Activated CD4-positive, alpha-beta T cell treated with anti-CD3 and anti-CD28 coated beads for 24 hours (primary cell): ENCODE measurements at places on chromosomes 4 and X.

DNA sequence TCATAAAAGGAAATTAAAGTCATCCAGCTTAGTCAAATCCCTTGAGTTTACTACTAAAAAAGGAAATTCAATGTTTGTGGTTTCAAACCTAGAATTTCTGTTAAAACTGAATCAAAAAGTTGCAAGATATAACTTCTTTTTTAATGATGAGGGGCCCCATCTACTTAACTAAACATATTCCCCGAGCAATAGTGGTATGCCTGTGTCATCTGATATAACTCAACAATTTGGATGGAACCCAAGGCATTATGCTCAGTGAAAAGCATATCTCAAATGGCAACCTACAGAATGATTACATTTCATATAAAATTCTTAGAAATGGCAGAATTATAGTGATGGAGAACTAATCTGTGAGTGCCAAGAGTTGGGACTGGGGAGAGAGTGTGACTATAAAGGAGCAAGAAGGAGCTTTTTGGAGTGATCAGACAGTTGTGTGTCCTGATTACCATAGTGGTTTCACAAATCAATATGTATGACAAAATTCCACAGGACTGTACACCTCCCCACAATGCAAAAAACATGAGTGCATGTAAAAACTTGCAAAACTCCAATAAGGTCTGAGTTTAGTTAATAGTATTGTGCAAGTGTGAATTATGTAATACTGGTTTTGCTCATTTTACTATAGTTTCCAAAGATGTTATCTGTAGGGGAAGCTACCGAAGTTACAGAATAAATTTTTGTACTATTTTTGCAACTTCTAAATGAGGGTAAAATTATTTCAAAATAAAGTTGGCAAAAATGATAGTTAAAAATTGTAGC, 323.2 kb downstream of the ARHGAP24 start:
- DNase-seq, result no peak

GRCh38 chr4:164846566-164846965, 30.4 kb upstream of the APELA start:
- DNase-seq, result no peak

DNA sequence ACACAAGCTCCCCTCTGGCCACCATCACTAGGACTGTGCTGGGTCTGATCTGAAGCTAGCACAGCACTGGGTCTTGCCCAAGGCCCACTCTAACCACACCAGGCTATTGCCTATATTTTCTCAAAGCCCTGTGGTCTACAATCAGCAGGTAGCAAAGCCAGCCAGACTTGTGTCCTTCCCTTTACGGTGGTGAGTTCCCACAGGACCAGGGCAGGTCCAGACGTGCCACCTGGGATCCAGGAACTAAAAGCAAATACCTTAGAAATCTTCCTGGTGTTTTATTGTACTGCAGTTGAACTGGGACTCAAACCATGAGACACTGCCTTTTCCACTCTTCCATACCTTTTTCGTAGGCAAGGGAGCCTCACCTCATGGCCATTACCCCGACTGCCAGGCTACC, 9.0 kb upstream of the MAGEC2 start:
- DNase-seq, result no peak

- DNase-seq, result no peak
Measured at GRCh38 chr4:41448934-41449333, 89.0 kb upstream of the LIMCH1 start.

DNA sequence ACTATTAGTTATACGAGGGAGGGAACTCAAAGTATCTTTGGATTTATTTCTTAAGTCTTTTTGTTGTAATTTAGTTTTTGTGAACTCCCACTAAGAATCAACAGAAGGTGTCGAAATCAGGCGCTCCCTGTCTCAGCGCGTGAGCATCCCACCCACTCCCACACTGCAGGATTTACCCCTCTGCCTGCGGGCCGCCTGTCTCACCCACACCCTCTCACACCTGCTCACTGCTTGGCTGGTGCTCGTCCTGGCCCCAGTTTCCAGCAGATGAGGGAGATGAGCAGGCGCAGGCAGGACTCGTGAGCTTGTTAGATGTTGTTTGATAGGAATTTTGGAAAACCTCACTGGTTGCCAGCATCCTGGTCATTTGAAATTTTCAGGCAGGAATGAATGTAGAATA, 20.8 kb upstream of the HGFAC start:
- DNase-seq, result no peak

DNA sequence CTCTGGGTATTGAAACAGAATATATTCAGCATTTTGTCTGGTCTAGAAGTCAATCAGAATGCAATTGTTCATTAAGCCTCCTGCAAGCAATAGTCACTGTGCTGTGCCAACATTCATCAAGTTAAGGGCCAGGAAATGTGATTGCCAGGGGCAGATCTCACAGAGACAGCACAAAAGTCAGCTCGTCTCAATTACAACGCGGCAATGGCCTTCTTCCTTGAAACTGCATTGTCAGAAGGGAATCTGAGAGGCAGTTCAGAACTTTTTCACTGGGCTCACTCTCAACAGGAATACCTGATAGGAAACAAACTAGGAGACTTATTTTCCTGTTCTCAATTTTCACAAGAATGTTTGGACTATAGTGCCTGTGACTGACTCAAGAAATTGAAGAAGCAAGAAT, 131.1 kb upstream of the NR3C2 start:
- DNase-seq, result no peak

- no peak for DNase-seq
Measured at GRCh38 chr4:608236-608635, 17.1 kb upstream of the PDE6B start.

- DNase-seq, result no peak
Measured at GRCh38 chrX:109952050-109952449, 50.9 kb upstream of the TMEM164 start.

DNA sequence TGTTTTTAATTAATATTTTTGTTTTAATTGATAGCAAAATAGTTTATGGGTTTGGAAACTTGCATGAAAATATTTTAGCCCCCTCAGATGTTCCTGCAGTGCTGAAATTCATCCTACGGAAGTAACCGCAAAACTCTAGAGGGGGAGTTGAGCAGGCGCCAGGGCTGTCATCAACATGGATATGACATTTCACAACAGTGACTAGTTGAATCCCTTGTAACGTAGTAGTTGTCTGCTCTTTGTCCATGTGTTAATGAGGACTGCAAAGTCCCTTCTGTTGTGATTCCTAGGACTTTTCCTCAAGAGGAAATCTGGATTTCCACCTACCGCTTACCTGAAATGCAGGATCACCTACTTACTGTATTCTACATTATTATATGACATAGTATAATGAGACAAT, 40.4 kb downstream of the MAP7D3 start:
- no peak for DNase-seq

GRCh38 chr4:41212616-41213203, 1.6 kb downstream of the APBB2 start:
- DNase-seq, result no peak

- DNase-seq, result no peak
Measured at GRCh38 chr4:140704392-140704960, 51.7 kb downstream of the TBC1D9 start.

DNA sequence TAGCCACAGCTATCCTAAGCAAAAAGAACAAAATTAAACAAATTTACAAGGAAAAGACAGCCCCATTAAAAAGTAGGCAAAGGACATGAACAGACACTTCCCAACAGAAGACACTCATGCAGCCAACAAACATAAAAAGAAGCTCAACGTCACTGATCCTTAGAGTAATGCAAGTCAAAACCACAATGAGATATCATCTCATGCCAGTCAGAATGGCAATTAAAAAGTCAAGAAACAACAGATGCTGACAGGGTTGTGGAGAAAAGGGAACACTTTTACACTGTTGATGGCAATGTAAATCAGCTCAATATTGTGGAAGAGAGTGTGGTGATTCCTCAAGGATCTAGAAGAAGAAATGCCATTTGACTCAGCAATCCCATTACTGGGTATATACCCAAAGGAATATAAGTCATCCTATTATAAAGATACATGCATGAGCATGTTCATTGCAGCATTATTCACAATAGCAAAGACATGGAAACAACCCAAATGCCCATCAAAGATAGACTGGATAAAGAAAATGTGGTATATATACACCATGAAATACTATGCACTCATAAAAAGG, 163.0 kb upstream of the TET2 start:
- no peak for DNase-seq

- DNase-seq, result no peak
Measured at GRCh38 chr4:16758255-16758654, 140.2 kb downstream of the LDB2 start.

GRCh38 chr4:61511716-61512488, 311.8 kb downstream of the ADGRL3 start:
- no peak for DNase-seq

GRCh38 chrX:20352504-20352903, 85.8 kb upstream of the RPS6KA3 start:
- no peak for DNase-seq

GRCh38 chr4:164765833-164766232, 11.9 kb downstream of the SMIM31 start:
- DNase-seq, result no peak

DNA sequence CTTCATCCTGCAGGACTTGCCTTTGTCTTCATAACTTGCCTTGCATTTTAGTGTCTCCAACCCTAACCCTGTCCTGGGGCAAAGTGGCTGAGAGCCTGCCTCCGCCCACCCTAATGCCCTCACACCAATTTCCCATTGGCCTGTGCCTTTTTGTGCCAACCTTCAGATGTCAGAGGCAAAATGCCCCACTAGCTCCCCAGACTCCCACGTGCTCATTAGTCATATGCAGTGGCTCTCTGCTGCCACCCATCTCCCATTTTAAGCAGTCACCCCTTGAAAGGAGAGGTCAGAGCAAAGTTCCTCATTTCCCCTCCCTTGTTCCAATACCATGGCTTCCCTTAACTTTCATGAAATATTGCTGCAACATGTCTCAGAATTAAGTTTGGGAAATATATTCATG, 74.8 kb upstream of the PASD1 start:
- DNase-seq, result no peak

DNA sequence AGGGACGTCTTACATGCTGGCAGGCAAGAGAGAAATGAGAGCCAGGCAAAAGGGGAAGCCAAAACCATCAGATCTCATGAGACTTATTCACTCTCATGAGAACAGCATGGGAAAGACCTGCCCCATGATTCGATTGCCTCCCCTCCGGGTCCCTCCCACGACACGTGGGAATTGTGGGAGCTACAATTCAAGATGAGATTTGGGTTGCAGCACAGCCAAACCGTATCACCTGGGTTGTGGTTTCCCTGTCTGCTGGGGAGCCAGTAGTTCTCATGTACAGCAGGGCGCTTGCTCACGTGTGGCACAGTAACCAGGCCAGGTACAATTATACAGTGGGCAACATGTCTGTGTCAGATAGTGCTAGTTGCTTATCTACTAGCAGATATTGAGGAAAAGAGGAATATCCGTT, 11.1 kb upstream of the RS1 start:
- DNase-seq, result no peak

DNA sequence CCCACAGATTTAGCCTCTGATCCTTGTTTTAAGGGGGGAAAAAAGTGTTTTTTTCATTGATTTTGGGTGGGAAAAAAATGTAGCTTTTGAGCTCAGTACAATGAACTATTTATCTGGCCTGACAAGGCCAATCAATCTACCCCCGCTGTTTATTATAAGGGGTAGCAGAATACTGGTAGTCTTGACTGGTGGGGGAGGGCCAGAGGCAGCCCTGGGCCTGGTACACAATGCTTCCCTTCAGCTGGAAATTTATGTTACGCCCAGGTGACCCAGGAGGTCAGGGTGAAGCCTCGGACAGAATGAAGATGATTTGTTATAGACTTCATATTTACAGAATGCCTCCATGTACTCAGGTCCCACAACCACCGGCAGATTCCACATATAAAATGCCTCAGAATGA, 143.2 kb downstream of the SH3KBP1 start:
- DNase-seq, result no peak

DNA sequence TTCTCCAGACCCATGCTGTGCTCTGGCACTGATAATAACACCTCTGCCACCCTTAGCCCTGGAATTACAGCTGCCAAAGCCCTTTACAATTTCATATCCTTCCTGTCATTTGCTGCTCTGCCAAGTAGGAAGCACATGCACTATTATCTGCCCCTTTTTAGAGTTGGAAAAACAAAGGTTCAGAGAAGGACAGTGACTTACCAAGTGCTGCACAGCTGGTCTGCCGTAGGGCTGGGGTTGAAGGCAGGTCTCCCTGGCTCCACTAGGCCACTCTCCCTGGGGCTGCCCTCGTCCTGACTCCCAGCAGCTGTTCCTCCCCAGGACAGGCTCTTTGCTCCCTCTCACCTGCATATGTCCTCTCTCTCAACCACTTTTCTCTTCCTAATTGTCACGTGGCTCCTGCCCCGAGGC, 73.4 kb downstream of the ANAPC4 start:
- no peak for DNase-seq

- DNase-seq, result no peak
Measured at GRCh38 chr4:8642651-8643321, 50.2 kb downstream of the CPZ start.

- no peak for DNase-seq
Measured at GRCh38 chrX:41198410-41198809, 113.2 kb downstream of the USP9X start.

DNA sequence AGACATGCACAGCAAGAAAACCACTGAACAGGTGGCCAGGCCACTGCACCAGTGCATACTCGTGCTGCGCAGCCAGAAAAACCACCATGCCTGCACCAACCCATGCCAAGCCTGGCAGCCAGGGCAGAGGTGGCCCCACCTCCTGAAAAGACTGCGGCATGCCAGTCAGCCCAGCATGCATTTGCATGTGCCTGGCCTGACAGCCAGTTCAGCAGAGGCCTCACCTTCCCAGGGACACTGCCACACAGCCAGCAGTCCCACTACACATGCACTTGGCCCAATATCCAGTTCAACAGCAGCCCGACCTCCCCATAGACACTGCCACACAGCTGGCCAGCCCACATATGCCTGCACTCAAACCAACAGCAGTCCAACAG, 43.5 kb upstream of the DDX60 start:
- DNase-seq, result no peak

DNA sequence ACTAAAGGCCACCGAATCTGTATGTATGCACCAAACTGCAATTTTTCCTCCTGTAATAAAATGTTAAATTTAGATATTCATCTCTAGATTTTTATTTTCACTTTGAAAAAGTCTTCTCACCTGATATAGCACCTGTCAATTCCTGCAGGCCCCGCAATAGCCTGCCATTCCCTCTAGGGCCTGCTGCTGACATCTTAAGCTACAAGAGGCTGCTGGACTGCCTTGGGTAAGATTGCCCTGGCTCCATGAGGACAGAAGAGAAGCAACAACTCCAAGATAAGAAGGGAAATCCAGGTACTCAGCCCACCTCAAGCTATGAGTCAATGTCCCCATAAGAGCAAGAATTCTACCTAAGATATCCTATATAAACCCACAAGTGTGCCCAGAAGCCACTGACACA, 230.2 kb upstream of the AGTR2 start:
- no peak for DNase-seq

GRCh38 chr4:144181391-144181790, 40.9 kb upstream of the GYPA start:
- no peak for DNase-seq

- no peak for DNase-seq
Measured at GRCh38 chr4:3037957-3038461, 36.3 kb downstream of the HTT-AS start.

DNA sequence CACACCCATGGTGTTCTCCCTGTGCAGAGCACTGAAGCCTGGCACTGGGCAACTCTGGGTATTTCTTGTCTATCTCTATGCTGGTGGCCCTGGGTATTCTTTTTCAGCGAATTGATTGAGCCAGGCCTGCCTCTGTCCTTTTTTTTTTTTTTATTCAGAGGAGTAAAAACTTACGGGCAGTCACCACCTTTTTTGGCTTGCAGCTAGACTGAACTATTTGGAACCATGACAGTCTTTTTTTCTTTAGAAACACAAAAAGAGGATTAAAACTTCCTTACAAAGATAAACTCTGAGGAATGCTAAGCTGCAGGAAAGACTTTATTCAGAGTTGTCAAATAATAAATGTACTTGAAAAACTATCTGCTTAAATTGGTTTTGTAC, 119.2 kb upstream of the STIM2 start:
- no peak for DNase-seq
